ENCODE measurements at places on chromosomes 13 and 19.

- no peak for DNase-seq
Observed at GRCh38 chr19:12705654-12706331, 9.4 kb upstream of the FBXW9 start.

- DNase-seq: no peak
Observed at GRCh38 chr13:63554157-63554556, 2138.5 kb upstream of the PCDH20 start.

DNA sequence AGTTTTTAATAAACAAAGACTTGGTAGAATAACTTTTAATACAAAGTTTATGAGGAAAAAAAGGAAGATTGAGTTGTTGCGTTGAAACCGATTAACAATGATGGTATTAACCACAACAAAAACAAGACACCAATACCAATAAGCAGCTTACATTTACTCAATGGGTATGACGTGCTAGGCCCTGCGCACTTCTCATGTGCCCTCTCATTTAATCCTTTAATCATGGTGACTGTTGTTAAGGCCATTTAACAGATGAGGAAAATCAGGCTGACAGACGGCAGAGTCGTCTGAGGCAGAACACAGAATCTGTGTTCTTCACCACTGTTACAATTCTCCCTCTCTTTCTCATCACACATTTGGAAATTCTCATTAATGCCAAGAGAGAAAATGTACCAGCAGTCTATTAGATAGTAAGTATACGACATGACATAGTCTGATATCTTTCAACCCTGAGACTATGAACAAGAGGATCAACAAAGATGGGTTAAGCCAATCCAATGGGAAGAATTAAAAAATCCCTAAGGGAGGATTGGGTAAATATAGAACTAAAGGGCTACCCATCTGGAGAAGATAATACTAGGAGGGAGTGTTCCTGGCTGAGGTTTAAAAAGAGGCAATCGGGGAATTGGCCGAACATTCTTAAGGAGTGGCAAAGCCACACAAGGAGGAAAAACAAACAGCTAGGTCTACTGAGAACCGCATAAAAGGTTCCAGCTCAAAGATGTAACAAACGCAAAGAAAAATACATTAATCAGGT is 54.0 kb downstream of the DOCK9 start:
- DNase-seq: no peak

GRCh38 chr19:19704836-19705235 is 28.1 kb downstream of the ZNF14 start:
- DNase-seq: no peak

- no peak for DNase-seq
Observed at GRCh38 chr19:56170261-56170660, 5.5 kb upstream of the GALP start.

DNA sequence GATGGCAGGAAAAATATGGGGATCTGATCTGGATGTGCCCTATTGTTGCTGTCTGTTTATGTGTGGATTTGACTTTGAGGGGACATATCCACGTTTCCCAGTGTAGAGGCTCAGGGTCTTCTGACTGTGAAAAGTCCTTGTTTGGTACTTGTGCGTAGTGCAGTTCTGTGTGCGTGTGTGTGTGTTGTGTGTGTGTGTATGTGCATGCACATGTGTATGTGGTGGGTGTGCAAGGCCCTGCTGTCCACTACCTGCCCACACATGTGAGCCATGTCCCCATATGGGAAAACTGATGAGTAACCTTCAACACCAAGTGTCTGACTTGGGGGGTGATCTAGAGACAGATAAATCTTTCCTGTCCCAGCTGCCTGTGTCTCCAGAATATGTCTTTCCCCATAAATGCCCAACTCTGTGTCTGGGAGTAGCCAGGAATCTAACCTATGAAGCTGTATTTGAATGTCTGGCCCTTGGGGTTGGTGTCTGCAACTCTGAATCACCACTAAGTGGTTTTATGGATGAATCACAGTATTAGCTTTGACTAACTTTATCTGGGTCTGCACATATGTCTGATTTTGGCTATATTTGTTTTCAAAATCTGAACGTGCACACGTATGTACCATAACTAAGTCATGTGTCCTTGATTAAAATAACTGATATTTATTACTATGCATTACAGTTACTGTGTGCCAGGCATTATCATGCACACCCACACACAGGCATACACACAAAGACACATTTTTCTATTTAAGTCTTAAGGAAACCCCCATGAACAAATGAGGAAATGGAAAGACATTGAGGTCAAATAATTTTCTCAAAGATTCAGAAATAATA is 17.4 kb downstream of the KLK2 start:
- DNase-seq: no peak

Data from GM20000 (cell line).